Stimulated activated CD8-positive, alpha-beta memory T cell treated with anti-CD3 and anti-CD28 coated beads, Interleukin-12 subunit alpha, Interleukin-12 subunit beta, amount 100 ng/mL, for 1 hour (primary cell): ENCODE measurements at places on chromosomes 12 and 14.

DNA sequence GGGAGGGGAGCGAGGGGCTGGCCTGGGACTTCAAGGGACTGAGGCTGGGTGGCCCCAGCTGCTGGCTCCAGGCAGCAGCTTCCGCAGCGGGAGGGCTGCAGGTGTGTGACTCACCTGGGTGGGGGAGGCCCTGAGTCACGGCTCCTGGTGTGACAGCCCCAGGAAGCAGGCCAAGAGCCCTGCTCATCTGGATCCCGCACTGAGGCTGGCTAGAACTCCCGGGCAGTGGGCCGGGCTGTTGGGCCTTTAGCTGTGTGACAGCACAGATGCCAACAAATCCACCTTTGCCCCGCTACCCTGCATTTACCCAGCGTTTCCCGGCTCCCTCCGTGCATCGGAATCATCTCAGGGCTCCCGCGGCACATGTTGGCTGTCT, 180.0 kb upstream of the PRMT8 start:
- no peak for DNase-seq

DNA sequence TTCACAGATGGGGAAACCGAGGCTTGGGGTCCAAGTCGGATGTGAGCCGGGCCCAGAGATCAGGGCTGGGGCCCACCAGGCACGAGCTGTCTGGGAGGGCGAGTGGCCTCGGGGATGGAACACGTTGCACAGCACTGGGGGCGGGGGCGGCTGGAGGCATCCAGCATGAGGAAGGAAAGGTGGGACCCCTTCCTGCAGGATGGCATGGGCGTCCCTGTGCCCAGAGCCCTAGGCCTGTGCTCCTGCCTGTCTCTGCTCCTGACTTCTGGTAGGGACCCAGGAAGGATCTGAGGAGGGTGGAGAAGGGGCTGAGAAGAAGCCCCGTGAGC, 183.4 kb downstream of the KIF26A start:
- DNase-seq: no peak

GRCh38 chr12:66191547-66192126, 2.6 kb downstream of the IRAK3 start:
- no peak for DNase-seq

GRCh38 chr14:53144244-53144643, 8.9 kb downstream of the DDHD1 start:
- DNase-seq: no peak

DNA sequence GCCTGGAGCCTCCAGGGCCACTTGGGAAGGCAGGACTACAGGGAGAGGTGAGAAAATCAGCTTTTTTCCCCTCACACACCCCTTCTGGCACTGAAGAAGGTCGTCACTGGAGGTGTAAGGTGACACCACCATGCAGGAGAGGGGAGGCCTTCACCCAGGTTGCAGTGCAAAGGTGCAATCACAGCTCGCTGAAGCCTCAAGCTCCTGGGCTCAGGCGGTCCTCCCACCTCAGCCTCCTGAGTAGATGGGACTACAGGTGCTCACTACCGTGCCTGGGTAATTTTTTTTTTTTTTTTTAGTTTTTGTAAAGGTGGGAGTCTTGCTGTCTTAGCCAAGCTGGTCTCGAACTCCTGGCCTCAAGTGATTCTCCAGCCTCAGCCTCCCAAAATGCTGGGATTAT, 93.6 kb downstream of the TNFAIP2 start:
- DNase-seq: no peak

DNA sequence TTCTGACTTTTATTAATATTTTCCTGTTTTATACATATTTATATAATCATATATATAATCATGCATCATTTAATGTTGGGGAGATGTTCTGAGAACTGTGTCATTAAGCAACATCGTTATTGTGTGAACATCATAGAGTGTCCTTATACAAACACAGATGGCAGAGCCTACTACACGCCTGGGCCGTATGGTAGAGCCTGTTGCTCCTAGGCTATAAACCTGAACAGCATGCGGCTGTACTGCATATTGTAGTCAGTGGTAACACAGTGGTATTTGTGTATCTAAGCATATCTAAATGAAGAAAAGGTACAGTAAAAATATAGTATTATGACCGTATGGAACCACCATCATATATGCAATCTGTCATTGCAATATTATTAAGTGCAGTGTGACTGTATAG, 44.7 kb upstream of the BCL7A start:
- no peak for DNase-seq

- DNase-seq: no peak
These were observed 23.8 kb upstream of the PPP2R5C start for GRCh38 chr14:101737414-101738339.

GRCh38 chr12:52523824-52524223, 3.6 kb upstream of the KRT5 start:
- no peak for DNase-seq

DNA sequence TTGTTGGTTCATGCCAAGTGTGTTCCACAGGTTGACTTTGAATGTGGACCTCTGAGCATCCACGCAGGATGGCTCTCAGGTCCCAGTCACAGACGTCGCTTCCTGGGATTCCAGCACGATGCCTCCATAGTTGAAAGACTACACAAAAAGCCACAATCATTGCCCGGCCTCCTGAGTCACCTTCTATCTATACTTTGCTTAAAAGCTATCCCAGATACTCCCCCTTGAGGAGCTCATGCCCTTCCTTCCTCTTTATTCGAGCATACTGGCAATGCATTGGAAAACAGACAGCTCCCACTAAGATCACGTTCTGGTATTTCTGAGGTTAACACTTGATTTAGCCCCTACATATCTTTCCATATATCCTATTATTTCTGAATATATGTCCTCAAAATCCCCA, 40.1 kb downstream of the ZNF664 start:
- no peak for DNase-seq

DNA sequence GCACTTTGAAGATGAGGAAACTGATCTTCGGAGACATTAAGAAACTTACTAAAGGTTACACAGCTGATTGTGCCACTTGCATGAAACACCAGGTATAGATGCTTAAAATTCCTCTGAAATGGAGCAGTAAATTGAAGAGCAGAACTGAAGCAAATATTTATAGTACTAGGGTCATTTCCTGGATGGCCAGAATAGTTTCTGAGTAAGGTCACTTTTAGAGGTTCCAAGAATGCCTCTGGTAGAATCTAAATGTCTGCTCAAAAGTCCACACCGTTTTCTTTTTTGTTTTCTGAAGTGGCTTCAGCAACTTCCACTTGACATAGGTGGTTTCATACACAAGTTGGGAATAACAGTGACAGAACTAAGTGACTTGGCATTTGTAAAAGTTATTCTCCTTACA, 19.4 kb downstream of the TPH2 start:
- DNase-seq: no peak

GRCh38 chr14:58650857-58651256, 13.1 kb downstream of the DACT1 start:
- no peak for DNase-seq

GRCh38 chr12:101650346-101651117, 46.9 kb upstream of the CHPT1 start:
- no peak for DNase-seq

DNA sequence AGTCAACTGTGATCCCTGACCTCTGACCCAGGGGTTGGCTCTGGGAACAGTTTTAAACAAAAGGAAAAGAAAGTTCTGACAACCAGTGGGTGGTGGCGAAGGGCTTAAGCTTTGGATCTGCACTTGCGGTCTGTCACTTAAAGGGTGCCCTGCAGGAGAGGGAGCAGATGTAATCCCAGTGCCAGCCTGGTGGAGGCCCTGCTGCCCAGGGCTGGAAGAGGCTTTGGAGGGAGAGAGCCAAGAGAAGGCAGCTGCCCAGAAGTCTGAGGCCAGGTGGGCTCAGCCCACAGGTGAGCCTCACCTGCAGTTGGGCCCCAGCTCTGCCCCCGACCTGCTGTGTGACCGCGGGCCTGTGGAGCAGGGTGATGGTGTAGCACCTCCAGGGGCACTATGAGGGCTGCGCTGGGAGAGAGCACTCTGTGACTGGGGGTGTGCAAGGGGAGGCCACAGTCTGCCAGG, 19.1 kb downstream of the SH2B3 start:
- DNase-seq: no peak

GRCh38 chr12:96195845-96196451, 1.8 kb downstream of the ELK3 start:
- peak; percentile 28 for DNase-seq

GRCh38 chr12:112116232-112117060, 7.9 kb upstream of the NAA25 start:
- DNase-seq: no peak

DNA sequence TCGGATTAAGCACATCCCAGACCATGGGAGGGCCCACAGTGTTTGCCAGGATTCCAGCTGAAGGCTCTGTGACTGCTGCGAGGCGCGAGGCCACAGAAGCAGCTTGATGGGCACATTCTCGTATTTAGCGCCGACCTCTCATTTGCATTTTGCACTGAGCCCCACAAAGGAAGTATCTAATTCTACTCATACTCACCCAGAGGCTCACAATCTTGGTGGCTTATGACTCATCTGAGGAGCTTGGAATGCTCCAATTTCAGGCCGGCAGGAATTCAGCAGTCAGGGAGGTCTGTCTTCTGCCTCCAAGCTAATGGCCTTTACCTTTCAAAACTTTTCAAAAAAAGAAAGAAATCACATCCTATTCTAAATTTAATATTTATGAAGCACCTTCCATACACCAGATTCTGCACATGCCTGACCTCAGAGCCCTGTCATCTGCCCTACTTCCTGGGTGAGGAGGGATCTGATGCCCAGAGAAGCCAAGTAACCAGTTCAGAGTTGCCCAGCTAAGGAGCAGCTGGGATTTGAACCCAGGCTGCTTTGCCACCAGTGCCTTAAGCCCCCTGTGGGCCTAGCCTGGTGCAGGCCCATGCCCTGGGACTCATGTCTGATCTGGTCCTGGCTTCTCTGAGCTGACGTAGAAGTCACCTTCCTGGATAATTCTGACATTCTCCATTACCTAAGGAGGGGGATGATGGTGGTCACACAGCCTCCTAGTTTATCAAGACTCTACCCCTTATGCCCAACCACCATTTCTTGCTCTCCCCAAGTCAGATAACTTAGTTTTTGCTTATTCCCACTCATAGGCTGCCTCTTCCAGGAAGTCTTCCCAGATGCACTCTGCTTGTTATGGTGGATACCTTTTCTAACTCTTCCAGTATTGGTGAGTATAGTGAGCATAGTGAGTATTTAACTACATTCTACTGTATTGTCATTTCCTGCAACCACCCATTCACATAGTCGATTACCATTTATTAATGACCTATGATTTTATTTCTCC, 198.9 kb downstream of the RBM19 start:
- no peak for DNase-seq

DNA sequence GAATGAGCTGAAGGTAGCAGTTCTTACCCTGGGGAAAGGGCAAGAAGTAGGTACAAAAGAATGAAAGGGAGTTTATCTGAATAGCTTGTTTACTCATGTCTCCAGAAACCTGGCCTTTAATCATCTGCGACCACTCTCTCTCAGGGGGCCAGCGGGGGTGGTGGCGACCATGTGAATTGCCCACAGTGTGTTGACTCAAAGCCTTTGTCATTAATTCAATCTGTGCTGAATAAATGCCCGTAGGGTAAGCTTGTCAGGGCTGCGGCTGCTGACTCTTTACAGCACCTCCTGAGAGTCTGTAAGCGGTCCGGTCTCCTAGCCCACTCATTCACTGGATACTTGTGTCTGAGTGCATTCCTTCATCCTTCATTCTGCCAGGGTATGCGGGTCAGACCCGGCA, 874.4 kb downstream of the SLC6A15 start:
- no peak for DNase-seq

DNA sequence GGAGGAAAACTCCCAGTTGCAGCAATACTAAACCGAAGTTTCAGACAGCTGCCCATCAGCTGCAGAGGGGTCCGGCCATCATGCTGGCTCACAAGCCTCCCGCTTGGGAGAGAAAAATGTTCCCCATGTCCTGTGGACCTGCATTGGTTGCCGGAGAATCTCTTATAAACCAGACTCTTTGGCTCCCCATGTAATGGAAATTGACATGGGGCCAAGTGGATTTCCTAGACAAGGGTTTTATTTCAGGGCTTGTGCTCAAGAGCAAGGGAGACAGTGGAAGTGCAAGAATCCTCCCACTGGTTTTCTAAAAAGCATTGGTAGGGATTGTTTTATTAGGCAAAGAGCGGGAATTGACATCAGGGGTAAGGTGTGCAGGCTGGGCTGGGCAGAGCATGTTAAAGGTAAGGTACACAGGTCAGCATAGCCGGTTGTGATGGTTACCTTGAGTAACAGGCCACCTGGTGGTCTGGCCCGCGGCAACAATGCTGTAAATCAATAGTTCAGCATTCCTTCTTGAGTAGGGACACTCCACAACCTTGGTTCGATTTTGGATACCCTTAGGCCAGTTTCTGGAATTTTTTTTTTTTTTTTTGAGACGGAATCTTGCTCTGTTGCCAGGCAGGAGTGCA, 135.4 kb downstream of the UNC79 start:
- DNase-seq: no peak

DNA sequence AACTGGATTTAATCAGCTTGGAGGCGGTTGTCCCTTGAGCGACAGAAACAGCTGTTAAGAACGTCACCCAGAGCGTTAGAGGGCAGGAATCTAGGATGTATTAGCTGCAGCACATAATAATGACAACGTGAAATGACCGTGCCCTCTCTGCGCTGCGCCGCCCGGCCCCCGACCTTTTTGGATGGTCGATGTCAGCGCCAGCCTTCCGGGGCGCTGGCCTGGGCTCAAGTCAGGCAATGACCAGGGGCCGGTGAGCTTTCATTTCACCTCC, 427 bp upstream of the TMEM120B start:
- no peak for DNase-seq

DNA sequence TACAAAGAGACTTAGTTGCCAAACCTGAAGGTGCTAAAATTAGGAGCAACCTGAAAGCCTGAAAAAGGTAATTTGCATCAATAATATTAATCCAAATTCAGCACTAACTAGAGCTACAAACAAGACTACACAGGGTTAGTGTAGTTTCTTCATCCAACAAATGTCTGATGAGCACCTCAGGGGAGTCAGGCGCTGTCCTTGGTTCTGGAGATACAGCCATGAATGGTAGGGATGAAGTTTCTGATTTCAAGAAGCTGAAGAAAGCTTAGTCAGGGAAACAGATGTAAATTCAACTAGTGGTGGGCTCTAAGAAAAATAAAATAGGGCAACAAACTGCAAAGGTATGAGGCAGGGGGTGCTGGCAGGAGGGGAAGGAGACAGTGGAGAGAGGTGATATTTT, 266.3 kb downstream of the GLT1D1 start:
- no peak for DNase-seq

DNA sequence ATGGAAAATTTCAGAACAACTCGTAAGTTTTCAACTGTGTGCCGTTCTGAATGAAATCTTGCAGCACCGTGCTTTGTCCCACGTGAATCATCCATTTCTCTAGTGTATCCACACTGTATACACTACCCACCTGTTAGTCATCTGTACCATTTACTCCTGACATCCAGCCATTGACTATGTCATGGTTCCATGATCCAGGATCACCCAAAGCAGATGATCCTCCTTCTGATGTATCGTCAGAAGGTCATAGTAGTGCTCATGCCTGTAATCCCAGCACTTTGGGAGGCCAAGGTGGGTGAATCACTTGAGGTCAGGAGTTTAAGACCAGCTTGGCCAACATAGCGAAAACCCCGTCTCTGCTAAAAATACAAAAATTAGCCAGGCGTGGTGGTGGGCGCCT, 122.9 kb downstream of the PPHLN1 start:
- no peak for DNase-seq

GRCh38 chr12:109988903-109989302, 7.3 kb downstream of the GIT2 start:
- DNase-seq: no peak

- DNase-seq: no peak
These were observed 3.7 kb downstream of the ZBTB1 start for GRCh38 chr14:64508215-64508776.

- DNase-seq: peak; percentile 4
These were observed 54.2 kb downstream of the RPAP3 start for GRCh38 chr12:47651368-47652254.
